ENCODE measurements at places on chromosomes 7 and 10. TPM values are rescaled to one million over a fixed set of nuclear protein-coding genes. Genes with fewer than 3 reads are reported as not detected.

- no peak overlapping the region for H3K27ac ChIP-seq
- H3K27me3 ChIP-seq = peaks cover 14% of the 10 kb centered on the region
- no peak overlapping the region for H3K4me3 ChIP-seq
- no peaks in the 10 kb centered on the region for H3K4me1 ChIP-seq
- peak; percentile 33 for DNase-seq
Measured at GRCh38 chr7:23247046-23247602, 549 bp downstream of the GPNMB start.

- peaks cover 17% of the 10 kb centered on the region for H3K4me1 ChIP-seq
- H3K27me3 ChIP-seq = no peaks in the 10 kb centered on the region
- H3K36me3 ChIP-seq = no peaks in the 10 kb centered on the region
Measured at GRCh38 chr7:110994028-110994967, 96.6 kb upstream of the LRRN3 start.

DNA sequence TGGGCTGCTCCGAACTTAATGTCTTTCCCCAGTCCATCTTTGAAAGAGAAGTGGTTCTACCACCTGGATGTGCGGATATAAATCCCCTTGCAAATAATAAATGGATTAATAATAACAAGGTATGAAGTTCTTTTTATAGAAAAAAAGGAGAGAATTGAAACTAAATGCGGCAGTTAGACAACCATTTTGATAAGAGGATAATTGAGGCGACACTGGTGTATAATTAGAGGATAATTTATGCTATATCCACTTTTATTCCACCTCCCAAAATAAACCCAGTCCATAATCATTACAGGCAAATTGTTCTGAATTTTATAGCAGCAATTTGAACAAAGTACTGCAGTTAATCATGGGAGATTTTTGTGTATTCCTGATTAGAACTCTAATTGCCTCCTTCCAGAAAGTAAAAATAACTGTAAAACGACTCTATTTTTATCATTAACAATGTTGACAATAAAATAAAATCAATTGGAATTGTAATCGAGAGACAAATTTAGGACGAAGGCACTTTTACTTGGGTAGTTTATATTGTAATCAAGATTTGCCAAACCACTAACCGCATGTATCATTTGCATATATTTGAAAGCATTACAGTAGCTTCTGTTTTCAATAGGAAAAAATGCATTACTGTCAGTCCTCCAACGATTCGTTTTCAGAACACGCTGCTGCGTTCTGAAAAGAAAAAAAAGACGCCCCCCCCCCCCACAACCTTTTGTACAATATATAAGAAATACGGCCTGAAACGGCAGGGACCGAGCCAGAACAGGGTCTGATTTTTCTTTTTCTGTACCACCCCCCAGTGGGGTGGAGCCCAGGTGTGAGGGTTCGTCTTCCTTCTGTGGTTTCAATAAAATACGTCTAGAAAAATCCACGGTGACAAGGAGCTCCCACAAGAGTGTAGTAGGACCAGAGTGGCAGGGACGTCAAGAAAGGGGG, 838 bp upstream of the DLX6 start:
- H3K27me3 ChIP-seq = peaks cover 100% of the 10 kb centered on the region
- H3K27ac ChIP-seq = no peak overlapping the region
- no peak for DNase-seq
- peak overlapping the region; percentile 37 for H3K4me3 ChIP-seq

- H3K4me3 ChIP-seq = peak overlapping the region; percentile 81
- no peaks in the 10 kb centered on the region for H3K27me3 ChIP-seq
- H3K36me3 ChIP-seq = no peaks in the 10 kb centered on the region
- H3K27ac ChIP-seq = no peak overlapping the region
- H3K4me1 ChIP-seq = peaks cover 12% of the 10 kb centered on the region
- no peak for DNase-seq
Measured at GRCh38 chr10:91907033-91907594, 2.2 kb downstream of the FGFBP3 start.

- peaks cover 93% of the 10 kb centered on the region for H3K27me3 ChIP-seq
- H3K4me1 ChIP-seq = no peaks in the 10 kb centered on the region
- no peak for DNase-seq
- no peaks in the 10 kb centered on the region for H3K36me3 ChIP-seq
- no peak overlapping the region for H3K4me3 ChIP-seq
Measured at GRCh38 chr10:26391701-26392695, 46.1 kb upstream of the APBB1IP start.

Gene PRRT4
- total RNA-seq = 17.6 TPM

Gene DBF4
- total RNA-seq = 16.2 TPM

Gene EVX1
- total RNA-seq = not detected

Data from cardiac muscle cell (in vitro differentiated cells and primary cell).